HFFc6 (cell line): ENCODE measurements at places on chromosomes 5 and 9. TPM values are rescaled to one million over a fixed set of nuclear protein-coding genes. Genes with fewer than 3 reads are reported as not detected.
A peak's percentile ranks its signal among the peaks of the same experiment; 100 is the strongest.

DNA sequence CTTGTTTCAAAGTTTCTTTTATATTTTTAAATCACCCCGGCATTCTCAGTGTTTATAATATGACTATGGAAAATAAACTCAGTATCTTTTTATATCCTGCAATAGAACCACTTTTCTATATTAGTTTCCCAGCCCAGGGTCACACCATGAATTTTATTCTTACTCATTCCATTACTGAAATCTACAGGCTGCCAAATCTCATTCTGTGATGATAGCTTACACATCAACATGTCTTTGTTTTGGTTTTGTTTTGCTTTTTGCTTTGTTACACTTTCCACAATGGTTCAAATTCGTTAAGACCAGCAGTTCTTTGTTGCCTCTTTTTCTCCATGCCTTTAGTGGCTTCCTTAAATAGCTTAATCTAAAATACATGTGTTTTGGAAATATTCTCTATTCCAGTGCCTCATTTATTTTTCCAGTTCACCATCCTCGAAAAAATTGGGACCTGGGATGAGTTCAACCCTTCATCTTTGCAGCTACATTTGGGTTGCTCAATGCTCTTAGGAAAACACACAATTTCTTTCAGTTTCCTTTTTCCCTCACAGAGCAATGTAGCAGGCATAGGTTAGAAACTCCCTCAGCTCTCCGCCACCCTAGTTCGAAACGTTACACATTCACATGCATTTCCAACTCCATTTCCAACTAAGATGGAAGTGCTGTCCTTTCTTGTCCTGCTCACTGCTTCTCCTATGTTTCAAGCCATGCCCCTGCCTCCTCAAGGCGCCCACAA lies 1146.3 kb downstream of the MAT2B start:
- no peak for DNase-seq

DNA sequence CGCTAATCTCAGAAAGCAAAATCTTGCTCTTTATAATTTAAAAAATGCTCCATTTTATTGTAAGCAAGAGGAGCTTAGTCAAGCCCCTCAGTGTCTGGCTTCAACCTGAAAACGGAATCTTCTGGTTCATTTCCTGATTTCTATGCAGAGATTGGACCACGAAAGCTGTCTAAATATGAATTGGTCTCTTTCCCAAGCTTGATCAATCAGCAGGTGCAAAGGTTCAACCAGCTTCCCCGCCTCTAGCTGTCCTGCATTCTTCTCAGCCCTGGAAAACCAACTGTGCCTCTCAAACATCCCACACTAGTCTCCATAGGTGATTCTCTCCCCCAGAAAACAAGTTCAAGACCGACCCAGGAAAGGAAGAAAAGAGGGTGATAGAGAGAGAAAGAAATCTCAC lies 34.5 kb downstream of the FNBP1 start:
- DNase-seq: no peak

Gene NMUR2
- total RNA-seq: not detected in 3 replicates

DNA sequence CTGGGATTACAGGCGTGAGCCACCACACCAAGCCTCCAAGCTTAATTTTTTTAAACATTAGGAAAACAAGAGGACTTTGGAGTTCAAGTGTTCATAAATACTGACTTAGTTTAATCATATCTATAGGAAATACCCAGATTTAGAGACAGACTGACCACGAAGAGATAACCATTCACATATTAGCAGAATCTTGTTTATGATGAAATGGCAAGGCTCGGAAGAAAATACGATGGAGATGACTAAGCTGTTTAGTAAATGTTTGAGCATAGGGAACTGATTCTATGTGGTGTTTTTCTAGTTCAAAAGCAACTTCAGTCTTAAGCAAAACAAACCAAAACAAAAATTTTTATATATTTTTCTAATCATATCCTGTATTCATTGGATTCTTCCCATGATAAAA lies 13.5 kb upstream of the TUSC1 start:
- DNase-seq: no peak

GRCh38 chr9:84969084-84969483 lies 299.6 kb downstream of the NTRK2 start:
- no peak for DNase-seq

GRCh38 chr5:153981905-153982605 lies 56.7 kb downstream of the FAM114A2 start:
- no peak for DNase-seq

- peak; percentile 16 for DNase-seq
These were observed 75.5 kb upstream of the PRRC1 start for GRCh38 chr5:127441799-127442484.

DNA sequence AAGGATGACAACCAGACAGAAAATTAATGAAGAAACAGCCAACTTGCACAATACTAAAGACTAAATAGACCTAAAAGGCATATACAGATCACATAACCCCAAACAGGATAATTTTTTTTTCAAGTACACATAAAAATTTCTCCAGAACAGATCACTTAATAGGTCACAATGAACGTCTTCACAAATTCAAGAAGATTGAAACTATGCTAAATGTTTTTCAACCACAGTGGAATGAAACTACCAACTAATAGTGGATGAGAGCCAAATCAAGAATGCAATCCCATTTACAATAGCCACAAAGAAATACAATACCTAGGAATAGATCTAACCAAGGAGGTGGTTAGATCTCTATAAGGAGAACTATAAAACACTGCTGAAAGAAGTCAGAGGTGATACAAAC lies 145.8 kb downstream of the TMEM232 start:
- no peak for DNase-seq
